ENCODE measurements at places on chromosomes 5 and 9.

GRCh38 chr5:69212022-69212421 lies 22.6 kb downstream of the CENPH start:
- DNase-seq: no peak

- peak; percentile 79 for DNase-seq
Measured at GRCh38 chr5:95842854-95843544, 20.5 kb upstream of the GLRX start.

GRCh38 chr5:95963650-95964410 lies 2.2 kb upstream of the ELL2 start:
- DNase-seq: peak; percentile 47

GRCh38 chr5:13653709-13654108 lies 290.8 kb downstream of the DNAH5 start:
- DNase-seq: no peak

DNA sequence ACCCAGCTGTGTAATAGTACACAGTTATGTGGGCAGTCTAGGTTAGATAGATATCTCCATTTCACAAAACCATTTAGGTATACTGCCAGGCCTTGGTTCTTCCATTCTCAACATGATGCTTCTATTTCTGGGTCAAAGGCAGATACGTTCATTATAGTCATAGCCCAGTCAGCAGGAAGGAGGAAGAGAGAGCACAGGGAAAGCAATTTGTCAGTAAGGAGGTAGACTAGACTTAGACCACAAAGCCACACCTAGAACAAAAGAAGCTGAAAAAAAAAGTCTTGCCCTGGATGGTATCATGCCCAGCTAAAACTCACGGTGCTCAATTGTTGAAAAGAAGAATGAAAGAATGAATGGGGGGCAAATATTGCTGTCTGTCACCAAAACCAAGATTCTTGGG lies 7.6 kb downstream of the INVS start:
- DNase-seq: no peak

DNA sequence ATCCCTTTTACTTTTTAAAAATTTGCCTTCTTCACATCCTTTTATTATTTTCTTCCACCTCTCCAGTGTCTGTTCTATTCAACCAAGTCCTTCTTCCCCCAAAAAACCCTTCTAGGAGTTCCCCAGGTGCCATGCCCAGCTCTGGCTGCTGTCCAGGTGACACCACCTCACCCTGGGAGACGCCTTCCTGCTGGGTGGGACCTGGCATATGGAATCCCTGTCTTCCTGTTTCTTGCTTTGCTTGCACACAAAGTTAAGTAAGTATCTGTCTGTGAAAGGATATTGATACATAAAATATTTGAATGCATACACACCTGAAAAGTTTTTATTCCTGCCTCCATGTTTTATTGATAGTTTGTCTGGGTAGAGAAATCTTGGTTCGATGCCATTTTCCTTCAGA lies 23.1 kb upstream of the MED10 start:
- DNase-seq: no peak

DNA sequence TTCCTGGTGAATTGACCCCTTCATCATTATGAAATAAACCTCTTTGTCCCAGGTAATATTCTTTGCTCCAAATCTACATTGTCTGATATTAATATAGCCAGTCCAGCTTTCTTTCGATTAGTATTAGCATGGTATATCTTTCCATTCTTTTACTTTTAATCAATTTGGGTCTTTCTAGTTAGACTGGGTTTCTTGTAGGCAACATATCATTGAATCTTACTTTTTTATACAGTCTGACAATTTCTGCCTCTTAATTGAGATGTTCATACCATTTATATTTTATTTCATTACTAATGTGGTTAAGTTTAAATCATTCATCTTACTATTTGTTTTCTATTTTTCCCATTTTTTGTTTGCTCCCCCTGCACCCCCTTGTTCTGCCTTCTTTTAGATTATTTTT lies 61.7 kb upstream of the LIFR start:
- no peak for DNase-seq

- DNase-seq: no peak
Measured at GRCh38 chr5:90047113-90047512, 362.4 kb downstream of the CETN3 start.

All from stimulated activated CD4-positive, alpha-beta T cell treated with anti-CD3 and anti-CD28 coated beads, Interleukin-15, amount 100 ng/mL, for 24 hours (primary cell).